CD4-positive, alpha-beta memory T cell (primary cell): ENCODE measurements at places on chromosomes 2 and 18.

- no peak for DNase-seq
Observed at GRCh38 chr2:122028371-122029100, 273.1 kb downstream of the TSN start.

GRCh38 chr18:57845605-57846074 is 42.5 kb upstream of the ATP8B1 start:
- no peak for DNase-seq

GRCh38 chr2:27932396-27932795 is 41.9 kb downstream of the BABAM2 start:
- no peak for DNase-seq

DNA sequence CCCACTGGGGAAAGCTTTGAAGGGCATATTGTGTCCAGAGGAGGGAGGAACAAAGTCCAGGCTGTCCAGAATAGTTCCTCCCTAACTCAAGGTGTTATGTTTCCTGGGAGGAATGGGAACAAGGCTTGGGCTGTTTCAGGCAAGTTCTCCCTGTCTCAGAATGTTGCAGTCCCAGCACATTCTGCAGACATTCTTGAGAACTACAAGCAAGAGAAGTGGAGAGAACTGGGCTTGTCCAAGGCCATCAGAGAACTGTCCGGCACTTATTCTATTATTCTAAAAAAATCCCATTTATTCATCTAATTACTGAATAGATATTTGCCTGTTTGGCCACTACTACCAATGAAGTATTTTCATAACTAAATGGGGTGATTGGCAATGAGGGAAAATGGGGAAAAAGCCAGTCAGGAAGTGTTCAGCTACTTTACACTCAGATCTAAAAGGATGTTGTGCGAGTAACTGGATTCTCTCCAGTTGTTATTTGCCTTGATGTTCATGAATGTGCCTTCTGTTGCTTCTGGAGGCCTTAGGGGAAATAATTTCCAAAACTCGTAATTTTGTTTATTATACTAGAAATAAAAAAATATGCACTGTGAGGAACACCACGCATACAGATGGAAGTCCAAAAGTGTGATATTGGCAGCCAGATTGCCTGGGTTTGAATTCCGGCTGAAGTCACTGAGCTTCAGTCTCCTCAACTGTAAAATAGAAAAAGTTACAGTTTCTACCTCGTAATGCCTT is 300.1 kb upstream of the RND3 start:
- no peak for DNase-seq

DNA sequence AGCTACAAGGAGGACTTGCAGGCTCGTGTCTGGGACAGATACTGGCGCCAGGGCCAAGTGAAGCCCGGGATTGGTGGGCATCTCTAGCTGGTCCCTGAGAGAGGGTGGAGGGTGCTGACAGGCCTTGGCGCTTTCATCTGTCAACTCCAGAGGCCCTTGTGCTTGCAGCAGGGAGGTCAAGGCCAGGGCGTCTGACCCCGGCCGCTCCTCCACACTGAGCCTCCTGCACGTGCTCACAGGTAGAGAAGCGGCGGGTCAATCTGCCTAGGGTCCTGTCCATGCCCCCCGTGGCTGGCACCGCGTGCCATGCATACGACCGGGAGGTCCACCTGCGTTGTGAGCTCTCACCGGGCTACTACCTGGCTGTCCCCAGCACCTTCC is 9.5 kb downstream of the CAPN10 start:
- no peak for DNase-seq

DNA sequence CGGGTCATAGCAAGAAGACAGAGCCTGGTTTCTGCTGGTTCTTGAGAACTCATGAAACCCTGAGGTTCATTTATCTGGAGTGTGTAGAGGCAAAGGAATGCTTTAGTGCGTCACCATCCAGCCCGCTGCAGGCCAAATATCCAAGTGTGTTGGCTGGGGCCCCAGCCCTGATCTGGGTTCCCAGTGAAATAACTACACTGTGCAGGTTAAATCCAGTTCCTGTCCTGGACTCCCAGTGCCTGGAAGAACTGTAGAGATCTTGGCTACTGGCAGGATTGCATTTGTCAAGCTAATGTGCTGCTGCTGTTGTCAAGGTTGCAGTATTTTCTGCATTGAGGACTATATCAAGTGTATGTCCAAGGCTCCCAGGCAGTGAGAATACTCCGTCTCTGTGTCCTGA is 89.9 kb downstream of the MAPK4 start:
- DNase-seq, result no peak

DNA sequence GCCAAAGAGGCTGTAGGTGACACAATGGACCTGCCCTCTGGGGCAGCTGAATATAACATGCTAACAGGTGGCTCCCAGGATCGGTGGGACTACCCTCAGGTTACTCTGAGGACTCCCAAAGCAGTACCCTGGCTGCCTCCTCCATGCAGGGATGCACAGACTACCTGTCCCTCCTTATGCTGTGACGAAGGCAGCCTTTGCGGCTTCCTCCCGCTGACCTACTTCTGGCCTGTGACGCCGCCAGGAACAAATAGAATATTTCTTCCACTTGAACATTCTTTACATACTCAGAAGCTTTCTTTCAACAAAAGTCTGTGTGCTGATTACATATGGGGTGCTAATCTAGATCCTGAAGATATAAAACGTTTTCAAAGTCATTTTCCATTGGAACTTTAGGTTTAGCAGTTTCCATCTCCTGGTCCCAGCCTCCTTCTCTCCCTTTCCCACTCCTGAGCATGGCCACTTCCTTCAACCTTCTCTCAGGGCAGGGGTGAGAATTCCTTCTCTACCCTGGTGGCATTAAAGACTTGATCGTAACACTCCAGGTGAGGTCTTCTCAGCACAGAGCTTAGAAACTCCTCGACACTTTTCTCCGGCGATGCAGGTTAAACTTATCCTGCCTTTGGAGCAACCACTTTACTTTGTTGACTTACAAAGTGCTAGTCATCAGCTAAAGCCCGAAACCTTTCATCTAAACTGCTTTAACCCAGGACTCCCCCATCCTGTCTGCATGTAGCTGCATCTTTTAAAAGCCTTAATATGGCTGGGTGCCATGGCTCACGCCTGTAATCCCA is 58.9 kb upstream of the STK17B start:
- peak; percentile 84 for DNase-seq

DNA sequence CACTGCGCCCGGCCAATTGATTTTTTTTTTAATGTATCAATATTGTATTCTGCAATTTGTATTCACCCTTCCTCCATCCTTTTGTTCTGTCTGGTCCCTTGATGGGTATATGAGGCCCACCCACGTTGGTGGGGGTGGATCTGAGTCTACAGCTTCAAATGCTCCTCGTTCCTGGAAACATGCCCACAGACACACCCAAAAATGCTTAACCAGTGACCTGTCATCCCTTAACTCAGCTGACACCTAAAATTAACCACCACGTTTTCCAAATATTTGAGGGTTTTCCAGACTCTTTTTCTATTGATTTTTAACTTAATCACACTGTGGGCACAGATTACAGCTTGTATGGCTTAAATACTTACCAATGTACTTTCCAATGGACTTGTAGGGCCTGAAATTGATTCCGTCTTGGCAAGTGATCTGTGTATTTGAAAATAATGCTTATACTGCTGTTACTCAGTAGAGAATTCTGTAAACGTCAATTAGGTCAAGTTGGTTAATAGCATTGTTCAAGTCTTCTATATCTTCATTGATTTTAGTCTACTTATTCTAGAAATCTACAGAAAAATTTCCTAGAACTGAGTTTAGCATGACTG is 34.4 kb upstream of the CYP27C1 start:
- DNase-seq, result no peak

- no peak for DNase-seq
Observed at GRCh38 chr2:237352279-237352845, 61.6 kb downstream of the COL6A3 start.

DNA sequence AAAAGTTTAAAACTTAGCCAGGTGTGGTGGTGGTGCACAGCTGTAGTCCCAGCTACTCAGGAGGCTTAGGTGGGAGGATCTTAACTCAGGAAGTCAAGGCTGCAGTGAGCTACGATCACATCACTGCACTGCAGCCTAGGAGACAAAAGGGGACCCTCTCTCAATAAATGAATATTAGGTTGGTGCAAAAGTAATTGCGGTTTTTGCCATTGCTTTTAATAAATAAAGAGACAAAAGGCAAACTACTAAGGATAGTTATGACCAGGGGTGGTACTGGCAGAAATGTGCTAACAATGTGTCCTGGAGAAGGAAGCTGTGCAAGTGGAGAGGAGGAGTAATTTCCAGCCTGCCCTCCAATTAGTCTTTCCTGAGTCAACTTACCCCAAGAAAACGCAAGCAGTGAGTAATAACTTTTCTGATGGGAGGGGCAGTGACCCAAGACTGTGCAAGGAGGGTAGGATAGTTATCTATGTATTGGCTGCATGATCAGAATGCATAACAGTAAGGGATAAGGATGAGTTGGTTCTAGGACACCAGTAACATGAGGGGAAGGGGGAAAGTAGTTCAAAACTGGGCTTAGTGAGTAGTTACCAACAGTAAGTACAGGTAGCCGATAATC is 1.5 kb downstream of the EXOC6B start:
- no peak for DNase-seq

- no peak for DNase-seq
Observed at GRCh38 chr2:230896346-230897115, 28.5 kb downstream of the GPR55 start.

DNA sequence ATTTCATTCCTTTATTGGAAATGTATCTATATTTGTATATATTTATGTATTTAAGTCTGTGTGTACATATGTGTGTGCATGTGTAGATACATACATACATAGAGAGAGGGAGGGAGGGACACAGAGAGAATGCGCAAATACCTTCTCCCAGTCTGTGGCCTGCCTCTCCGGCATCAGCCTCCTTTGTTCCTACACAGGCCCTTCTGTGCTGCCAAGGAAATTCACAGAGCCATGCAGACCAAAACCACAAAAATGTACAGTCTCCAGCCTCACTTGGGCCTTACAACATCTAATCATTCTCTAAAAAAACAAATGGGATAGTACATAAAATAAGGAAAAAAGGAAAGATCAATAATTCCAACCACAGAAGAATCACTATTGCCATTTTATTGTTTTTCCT is 8.8 kb upstream of the CRACDL start:
- no peak for DNase-seq

DNA sequence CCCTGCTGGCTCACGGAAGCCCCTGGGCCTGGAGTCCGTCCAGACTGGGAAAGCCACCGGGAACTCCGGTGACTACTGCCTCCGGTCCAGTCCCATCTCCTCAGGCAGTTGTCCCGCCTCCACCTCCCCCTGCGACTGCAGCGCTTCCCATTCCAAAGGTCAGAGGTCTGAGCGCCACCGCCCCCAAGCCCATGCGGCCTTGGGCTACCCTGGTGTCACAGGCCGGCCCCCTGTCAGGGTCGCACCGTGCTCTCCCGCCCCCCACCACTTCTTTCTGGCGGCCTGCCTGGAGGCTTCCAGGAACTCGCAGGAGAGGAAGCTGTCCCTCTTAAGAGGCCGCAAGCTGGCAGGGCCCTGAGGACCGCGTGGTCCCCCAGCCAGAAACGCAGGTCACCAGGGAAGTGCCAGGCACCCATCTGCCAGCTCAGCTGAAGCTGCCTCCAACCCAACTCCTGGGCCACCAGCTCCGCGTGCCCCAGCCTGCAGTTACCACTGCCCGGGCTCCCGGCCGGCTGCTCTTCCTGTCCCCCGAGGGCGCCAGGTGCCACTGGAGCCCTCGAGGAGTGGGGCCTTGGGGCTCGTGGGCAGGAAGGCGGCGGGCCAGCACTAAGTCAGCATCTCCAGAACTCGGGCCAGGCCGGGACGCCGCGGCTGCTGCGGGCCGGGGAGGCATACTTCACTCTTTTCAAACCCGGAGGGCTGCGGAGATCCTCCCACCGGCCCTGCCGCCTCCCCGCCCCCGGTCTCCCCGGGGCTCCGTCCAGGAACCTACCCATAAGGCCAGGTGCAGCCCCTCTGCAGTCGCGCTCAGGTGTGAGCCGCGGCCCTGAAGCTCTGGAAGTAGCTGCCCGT is 83.3 kb upstream of the POMC start:
- peak; percentile 33 for DNase-seq

DNA sequence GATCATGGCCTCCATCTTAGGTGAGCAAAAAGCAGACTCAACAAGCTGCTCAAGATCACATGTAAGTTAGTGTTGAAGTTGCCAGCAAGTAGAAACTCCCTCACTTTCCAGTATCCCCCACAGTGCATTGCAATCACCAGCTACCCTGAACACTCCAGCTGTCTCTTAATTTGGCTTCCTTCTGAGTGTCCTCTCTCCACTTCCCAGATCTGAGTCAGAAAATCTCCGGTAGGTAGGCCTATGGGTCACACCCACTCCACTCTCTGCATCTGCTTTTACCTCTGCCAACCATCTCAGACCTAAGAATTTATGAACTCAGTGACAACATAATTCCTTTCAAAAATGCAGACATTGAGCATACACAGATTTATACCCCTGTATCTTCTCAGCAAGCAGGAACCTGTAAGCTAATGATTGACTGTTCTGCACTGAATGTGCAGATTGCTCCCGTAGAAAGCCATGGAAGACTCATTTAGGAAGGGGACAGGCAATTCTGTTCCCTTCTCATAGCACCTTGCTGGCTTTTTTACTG is 656.9 kb downstream of the EPHA4 start:
- no peak for DNase-seq

GRCh38 chr2:46885376-46885775 is 30.2 kb downstream of the MCFD2 start:
- DNase-seq, result no peak

GRCh38 chr2:30239308-30239985 is 8.1 kb downstream of the LBH start:
- peak; percentile 80 for DNase-seq

GRCh38 chr18:72391951-72392350 is 152.2 kb downstream of the CBLN2 start:
- no peak for DNase-seq

GRCh38 chr2:96146881-96147592 is 1.8 kb upstream of the DUSP2 start:
- no peak for DNase-seq

- DNase-seq, result no peak
Observed at GRCh38 chr18:77201506-77201905, 48.1 kb upstream of the GALR1 start.

GRCh38 chr2:111007757-111008688 is 112.7 kb upstream of the BCL2L11 start:
- no peak for DNase-seq

GRCh38 chr18:61597316-61597715 is 264.1 kb downstream of the CDH20 start:
- DNase-seq, result no peak

- DNase-seq, result no peak
Observed at GRCh38 chr2:126793885-126794613, 104.6 kb upstream of the TEX51 start.

- no peak for DNase-seq
Observed at GRCh38 chr2:106147665-106148064, 46.4 kb downstream of the UXS1 start.

GRCh38 chr2:52082646-52083045 is 1050.7 kb upstream of the NRXN1 start:
- no peak for DNase-seq

GRCh38 chr18:70288171-70288850 is 534 bp upstream of the SOCS6 start:
- no peak for DNase-seq

GRCh38 chr2:231489990-231490389 is 25.7 kb upstream of the NCL start:
- no peak for DNase-seq
